ENCODE measurements at places on chromosomes 6 and 20.

GRCh38 chr20:3199976-3200755, 4.3 kb downstream of the DDRGK1 start:
- no peak for DNase-seq

DNA sequence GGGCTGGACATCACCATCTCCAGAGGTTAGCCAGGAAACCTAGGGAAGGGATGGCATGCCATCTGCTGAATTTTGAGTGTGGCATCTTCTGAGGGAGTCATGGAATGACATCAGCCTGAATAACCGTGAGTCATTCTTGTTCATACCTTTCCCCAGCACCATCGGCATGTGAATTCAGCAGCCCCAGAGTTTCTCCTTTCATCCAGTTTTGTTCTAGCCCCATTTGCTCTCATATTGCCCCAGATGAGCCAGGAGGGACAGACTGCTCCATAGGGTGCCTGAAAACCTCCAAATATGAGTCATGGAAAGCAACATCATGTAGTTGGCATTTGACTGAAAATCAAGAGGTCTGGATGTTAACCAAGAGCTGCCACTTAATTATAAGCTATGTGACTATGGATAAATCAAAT, 219.2 kb upstream of the SGK1 start:
- no peak for DNase-seq

DNA sequence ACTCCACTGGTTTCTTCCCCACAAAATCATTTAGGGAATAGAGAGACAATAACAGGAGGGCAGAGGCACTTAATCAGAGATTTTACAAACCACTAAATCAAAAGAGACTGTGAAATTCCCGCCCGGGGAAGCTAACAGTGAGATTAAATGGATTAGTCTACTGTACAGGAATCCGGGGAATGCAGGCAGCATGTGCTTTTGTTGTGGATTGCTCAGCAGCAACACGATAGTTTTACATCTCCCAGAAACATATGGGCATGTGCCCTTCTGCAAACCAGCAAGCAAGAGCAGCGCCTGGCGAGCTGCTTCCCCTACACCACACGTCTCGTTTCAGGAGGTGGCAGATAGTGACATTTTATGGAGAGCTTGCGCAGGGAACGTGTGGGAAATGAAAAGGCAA, 382.3 kb downstream of the CD83 start:
- DNase-seq: no peak

GRCh38 chr6:39923861-39924260, 10.4 kb downstream of the MOCS1 start:
- DNase-seq: no peak

DNA sequence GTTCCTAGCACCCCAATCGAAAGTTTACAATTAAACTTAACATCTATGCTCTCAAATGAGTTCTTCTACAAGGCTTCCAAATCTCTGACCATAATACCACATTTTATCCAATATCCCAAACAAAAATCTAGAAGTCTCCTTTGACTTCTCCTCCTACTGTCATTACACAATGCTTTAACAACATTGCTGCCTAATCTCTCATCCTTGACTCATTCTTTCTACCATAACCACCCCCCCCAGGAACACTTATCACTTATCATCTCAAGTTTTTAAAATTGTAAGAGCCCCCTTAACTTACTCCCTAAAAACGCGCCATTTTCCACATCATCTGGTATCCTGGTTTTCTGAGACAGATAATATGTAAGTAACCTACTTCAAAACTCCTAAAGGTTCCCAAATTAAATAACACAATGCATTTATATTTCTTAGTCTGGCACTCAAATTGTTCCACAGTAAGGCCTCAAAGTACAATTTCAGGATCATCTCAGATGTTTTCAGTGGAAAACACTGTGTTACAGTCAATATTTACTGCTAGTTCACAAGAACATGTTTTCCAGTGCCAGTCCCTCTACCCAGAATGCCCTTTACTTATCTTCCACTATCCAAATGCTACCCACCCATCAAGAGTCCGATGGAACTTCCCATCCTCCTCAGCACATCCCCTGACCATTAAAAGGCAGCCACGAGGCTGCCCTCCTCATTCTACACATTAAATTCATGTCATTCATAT, 308.2 kb upstream of the THEMIS start:
- no peak for DNase-seq

GRCh38 chr20:571754-572441, 28.3 kb upstream of the CSNK2A1 start:
- no peak for DNase-seq

- DNase-seq: no peak
Measured at GRCh38 chr6:68533339-68533795, 101.7 kb upstream of the ADGRB3 start.

GRCh38 chr6:111445861-111446267, 37.2 kb downstream of the REV3L start:
- no peak for DNase-seq

DNA sequence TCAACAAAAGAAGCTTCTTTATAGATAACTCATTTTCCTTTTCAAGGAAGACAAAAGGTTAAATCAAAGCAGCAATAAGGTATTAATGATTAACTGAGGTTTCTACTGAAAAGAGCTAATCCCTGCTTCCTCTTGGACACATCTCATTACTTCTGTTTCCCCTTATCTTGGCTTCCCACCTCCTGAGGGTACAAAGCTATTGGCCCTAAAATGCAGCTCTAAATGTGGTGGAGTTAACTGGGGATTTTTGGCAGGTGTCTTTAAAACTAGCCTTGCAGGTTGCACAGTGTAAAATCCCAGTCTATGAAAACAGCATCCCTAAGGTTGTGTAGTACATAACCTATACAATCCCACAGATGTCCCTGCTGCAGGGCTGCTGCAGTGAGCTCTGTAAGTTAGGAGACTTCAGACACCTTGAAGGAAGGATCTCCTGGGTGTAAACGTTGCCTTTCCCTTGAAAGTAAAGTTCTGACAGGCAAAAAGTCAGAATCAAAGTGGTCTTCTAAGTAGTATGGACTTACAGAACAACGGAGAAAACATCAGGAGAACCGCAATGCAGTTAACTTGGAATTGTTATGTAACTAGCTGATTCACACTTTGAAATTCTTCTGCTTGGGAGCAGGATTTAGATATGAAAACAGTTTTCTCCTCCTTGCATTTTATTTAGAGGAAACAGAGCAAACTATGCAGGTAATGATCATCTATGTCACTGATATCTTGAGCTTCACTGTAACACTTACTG, 71.7 kb upstream of the TRAF3IP2 start:
- no peak for DNase-seq

- DNase-seq: no peak
Measured at GRCh38 chr6:154566866-154567265, 56.4 kb upstream of the CNKSR3 start.

GRCh38 chr6:16184129-16184528, 54.3 kb upstream of the GMPR start:
- peak; percentile 27 for DNase-seq

- no peak for DNase-seq
Measured at GRCh38 chr6:96687121-96687520, 124.2 kb downstream of the FHL5 start.

- no peak for DNase-seq
Measured at GRCh38 chr6:166463359-166464067, 80.8 kb upstream of the MPC1 start.

GRCh38 chr6:17012421-17013225, 89.2 kb upstream of the STMND1 start:
- no peak for DNase-seq
